ENCODE measurements at places on chromosomes 1 and 21.
A peak's percentile ranks its signal among the peaks of the same experiment; 100 is the strongest.

DNA sequence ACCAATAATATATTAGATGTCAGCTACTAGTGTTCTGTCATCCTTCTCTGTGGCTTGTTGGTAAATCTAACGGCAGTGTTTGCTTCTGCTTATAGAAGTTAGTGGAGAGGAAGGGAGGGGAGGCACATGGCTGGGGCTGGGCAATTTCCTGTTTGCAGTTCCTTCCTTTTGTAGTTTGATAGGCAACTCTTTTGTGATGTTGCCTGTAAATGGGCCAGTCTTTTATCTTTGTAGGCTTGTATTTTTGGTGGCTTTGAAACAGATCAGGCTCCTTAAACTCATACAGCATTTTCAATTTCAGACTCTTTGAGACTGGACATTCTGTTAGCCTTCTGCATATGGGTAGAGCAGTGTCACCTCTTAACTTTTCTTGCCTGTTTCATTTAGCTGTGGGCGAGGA is 48.1 kb downstream of the CDC14A start:
- no peak for DNase-seq

GRCh38 chr1:15570861-15571260 is 14.0 kb downstream of the AGMAT start:
- no peak for DNase-seq

GRCh38 chr1:194289569-194290266 is 1103.3 kb upstream of the B3GALT2 start:
- no peak for DNase-seq

DNA sequence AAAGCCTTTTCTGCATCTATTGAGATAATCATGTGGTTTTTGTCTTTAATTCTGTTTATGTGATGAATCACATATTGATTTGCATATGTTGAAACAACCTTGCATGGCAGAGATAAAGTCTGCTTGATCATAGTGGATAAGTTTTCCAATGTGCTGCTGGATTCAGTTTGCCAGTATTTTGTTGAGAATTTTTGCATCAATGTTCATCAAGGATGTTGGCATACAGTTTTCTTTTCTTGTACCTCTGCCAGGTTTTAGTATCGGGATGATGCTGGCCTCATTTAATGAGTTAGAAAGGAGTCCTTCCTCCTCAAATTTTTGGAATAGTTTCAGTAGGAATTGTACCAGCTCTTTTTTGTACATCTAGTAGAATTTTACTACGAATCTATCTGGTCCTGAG is 55.0 kb downstream of the COL24A1 start:
- no peak for DNase-seq

- no peak for DNase-seq
These were observed 5.2 kb downstream of the ADAMTS4 start for GRCh38 chr1:161193561-161194235.

DNA sequence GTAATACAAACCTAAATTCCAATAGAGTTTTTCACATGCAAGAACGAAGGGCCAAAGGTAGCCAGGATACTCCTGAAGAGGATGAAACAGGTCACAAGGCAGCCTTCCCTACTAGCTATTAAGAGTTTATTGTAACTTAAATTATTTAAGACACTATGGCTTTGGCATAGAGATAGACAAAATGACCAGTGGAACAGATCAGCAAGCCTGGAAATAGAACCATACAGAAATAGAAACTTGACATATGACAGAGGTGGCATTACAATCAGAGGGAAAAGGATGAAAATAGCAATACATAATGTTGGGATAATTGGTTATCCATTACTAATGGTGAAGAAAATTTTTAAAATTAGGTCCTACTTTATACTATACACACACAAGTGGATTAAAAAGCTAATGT is 16.5 kb downstream of the GFI1 start:
- DNase-seq = no peak

DNA sequence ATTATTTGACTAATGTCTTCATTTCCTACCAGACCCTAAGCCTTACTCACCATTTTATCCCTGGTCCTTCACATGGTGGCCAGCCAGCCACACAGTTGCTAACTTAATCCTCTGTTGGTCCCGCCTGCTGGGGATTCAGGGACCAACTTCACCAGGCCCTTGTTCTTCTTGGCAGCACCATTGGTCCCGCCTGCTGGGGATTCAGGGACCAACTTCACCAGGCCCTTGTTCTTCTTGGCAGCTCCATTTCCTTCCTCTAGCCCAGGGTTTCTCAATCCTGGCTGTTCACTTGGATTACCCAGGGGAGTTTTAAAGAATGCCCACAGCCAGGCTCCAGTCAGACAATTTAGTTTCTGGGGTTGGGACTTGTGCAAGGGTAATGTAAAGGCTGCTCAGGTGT is 233.1 kb upstream of the CSF3R start:
- DNase-seq = no peak

GRCh38 chr1:232493869-232494268 is 136.1 kb downstream of the SIPA1L2 start:
- no peak for DNase-seq

- DNase-seq = no peak
These were observed 760.1 kb upstream of the NEGR1 start for GRCh38 chr1:73042403-73042802.

- DNase-seq = no peak
These were observed 74.0 kb downstream of the SYT6 start for GRCh38 chr1:114079596-114080190.

DNA sequence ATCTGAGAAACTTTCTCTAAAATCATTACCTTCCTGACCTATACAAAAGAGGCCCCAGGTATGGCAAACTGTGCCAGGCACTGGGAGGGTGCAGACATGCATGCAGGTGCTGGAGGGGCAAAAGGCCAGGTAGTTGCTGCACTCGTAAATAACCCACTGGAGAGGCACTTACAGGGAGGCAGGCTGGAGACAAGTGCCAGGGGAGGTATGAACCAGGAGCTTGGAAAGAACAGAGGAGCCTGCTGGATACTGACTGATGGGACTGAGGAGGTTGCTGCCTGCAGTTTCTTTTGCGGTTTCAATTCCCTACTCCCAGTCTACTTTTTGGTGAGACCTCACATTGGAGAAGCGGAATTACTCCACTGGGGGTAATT is 113.9 kb downstream of the DSCAM start:
- DNase-seq = no peak

GRCh38 chr1:167721617-167722151 is at the start of gene MPZL1:
Gene MPZL1, plus strand, starts transcription at chr1:167721982. Its CDS starts 170 bp downstream, at chr1:167722152.
- peak; percentile 80 for DNase-seq

DNA sequence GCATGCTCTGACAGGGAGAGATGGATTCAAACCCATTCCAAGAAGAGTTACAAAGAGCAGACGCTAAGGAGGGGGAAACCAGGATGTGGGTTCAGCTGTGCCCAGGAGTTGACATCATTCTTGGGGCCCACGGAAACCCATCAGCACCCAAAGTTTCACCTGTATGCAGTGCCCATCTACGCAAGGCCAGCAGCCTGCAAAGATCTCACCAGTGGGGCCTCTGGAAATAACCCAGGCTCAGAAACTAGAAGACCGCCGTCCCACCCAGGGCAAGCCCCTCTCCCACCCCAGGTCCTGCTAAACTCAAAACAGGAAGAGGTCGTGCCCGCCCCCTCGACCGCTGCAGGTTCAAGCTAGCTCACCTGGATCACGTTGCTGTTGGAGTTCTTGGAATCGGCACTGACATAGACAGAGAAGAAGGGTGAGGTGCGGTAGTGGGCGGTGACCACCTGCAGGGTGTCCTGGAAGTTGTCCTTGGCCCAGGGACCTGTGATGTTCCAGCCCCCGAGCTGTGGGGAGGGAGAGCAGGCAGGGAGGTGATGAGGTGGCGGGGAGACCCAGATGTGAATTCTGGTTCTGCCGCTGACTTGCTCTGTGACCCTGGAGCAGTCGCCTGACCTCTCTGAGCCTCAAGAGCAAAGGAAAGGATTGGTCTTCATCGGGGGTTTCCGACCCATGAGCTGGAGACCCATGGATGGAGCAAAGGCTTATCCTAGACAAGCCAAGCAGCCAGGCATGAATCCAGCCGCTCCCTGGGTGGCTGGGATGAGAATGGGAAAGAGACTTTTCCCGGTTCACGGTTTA is 31.7 kb downstream of the ECE1 start:
- DNase-seq = no peak

GRCh38 chr1:65372557-65372956 is 47.9 kb upstream of the LEPR start:
- DNase-seq = no peak

DNA sequence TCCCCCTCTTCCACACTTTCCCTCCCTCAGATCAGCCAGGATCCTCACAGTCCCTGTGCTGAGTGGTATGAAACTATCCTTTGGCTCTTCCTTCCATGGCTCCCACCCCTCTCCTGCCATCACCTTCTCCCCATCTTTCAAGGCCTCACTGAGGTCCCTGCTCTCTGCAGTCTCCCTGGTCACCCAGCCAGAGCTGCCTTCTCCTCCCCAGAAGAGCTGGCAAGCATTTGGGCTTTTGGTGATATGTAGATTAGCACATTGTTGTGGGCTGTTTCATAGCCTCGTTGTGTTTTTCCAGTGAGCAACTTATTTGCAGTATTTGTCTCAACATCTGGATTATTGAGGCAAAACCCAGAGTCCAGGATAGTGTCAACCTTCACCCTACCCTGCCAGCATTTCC is 2.2 kb downstream of the CSF1 start:
- DNase-seq = no peak

GRCh38 chr1:12615865-12616708 is 1.9 kb downstream of the DHRS3 start:
- DNase-seq = no peak

- DNase-seq = no peak
These were observed 33.7 kb downstream of the ZBTB18 start for GRCh38 chr1:244084763-244085162.

DNA sequence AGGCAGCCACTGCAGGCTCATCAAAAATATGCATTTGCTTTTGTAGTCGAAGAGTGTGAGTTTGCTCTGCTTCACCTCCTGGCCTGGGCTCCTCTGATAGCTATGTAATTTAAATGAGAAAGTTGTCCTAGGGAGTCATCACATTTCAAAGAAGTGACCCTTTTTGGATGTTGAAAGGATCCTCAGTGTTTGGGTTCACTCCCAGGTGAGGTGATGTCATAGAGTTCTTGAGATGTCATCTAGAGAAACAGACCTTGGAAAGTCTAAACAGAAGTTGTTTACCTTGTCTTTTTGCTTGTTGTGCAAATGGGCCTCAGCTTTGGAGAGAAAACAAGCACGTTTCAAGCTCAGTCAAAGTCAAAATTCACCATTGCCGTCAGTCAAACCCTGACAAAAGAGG is 92.0 kb upstream of the BARHL2 start:
- DNase-seq = no peak

- DNase-seq = no peak
These were observed 544.8 kb downstream of the NUF2 start for GRCh38 chr1:163866564-163866963.

DNA sequence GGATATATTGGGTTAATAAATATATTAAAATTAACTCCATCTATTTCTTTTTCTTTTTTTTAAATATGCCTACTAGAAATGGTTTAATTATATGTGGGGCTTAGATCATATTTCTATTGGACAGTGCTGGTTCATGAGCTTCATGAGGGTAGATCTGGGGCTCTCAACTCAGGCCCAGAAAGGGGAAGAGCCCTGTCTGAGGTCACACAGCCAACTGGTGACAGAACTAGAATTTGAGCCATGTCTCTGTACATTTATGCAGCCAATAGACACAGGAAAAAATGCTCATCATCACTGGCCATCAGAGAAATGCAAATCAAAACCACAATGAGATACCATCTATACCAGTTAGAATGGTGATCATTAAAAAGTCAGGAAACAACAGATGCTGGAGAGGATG is 5.1 kb upstream of the EPHB2 start:
- no peak for DNase-seq

- DNase-seq = no peak
These were observed 7.2 kb upstream of the WARS2 start for GRCh38 chr1:119147661-119148090.

GRCh38 chr1:7149080-7149838 is 364.0 kb downstream of the CAMTA1 start:
- DNase-seq = no peak

- no peak for DNase-seq
These were observed 19.7 kb upstream of the NRDC start for GRCh38 chr1:51898090-51898734.

GRCh38 chr1:20426371-20426770 is 59.6 kb downstream of the CAMK2N1 start:
- DNase-seq = no peak

DNA sequence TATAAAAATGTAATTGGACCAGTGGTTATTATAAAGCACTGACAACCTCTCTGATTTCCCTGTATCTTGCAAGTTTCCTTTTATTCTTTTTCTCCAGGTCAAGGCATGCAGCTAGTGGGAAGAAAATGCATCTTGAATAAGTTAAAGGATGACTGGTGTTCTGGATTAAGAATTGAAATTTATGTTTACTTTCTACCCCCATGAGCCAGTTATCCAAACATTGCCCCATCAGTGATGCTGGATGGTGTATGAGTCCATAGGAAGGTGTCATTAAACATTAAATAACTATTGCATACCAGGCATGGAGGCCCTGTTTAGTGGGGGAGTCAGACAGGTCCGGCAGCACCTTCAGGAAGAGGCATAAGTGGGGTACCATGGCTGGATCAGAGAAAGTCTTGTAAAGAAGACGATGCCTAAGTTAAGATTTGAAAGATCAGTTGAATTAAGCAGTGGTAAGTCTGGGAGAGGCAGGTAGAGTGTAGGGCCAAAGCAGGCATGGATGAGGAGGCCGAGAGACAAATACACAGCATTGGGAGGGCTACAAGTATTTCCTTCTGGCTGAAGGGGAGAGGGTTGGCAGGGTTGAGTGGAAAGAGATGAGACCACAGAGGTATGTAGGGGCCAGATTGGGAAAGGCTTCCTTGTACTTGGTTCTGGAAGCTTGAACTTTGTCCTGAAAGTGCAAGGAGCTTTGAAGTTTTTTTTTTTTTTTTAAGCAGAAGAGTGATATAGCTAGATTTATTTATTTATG is 5.7 kb downstream of the SZRD1 start:
- DNase-seq = no peak

- DNase-seq = no peak
These were observed 130.0 kb upstream of the ZNHIT6 start for GRCh38 chr1:85838238-85838637.

- DNase-seq = no peak
These were observed 330.4 kb downstream of the KCNT2 start for GRCh38 chr1:196277860-196278259.

DNA sequence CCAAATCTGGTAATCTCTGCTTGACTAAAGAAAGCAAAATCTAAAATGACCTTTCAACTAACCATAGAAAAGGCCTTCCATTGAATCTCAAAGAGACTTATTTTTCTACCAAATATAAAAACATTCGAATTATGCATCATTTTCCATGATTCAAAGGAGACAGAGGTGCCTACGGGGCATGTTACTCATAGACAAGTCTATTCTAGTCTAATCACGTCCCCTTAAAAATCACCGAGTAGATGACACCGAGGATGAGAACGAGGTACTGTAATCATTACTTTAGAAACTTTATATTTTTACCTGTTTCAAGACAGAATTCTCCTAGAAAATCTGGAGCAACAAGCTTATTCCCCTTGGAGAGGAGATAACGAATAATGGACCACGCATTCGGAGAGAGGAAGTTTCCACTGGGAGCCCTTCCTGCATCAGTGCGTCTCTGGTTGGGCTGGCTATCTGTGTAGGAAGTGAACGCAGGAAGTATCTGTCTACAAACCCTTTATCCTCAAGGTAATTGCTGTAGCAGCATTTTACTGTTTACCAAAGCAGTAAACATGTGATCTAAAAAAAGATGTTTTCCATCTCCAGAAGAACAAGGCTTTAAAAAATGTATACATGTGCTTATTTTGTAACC is 9.5 kb downstream of the ERG start:
- no peak for DNase-seq

Measured in HCT116 (cell line).